Posterior vena cava (tissue), 2 donors: ENCODE measurements at places on chromosomes 3 and 15. TPM values are rescaled to one million over a fixed set of nuclear protein-coding genes. Genes with fewer than 3 reads are reported as not detected.

DNA sequence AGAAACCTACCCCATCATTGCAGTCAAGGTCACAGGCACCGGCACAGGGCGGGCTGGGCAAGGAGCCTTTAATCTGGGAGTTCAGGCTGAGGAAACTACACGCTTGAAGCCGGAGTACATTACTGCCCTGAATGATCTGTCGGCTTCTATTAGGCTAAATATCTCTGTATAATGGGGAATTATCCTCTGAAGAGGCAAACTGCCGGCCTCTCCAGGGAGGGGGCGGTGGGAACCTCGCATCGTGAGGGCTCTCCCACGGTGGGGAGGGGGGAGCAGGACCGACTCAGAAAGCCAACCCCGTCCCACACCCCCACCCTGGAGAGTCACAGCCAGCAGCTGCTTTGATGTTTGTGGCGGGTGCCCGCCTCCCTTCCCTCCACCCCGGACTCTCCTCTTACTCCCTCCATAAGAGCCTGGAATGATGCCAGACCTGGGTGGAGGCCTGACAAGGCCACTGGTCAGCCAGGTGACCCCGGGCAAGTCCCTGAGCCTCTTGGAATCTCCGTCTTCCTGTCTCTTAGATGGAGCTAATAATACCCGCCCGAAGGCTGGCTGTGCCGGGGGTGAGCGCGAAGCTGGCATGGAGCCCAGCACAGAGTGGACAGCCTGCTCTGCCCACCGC is 63.4 kb upstream of the LINGO1 start:
- no peak for DNase-seq

- DNase-seq, result peak; percentile 78
These were observed 73.2 kb downstream of the TLE3 start for GRCh38 chr15:70024521-70024920.

DNA sequence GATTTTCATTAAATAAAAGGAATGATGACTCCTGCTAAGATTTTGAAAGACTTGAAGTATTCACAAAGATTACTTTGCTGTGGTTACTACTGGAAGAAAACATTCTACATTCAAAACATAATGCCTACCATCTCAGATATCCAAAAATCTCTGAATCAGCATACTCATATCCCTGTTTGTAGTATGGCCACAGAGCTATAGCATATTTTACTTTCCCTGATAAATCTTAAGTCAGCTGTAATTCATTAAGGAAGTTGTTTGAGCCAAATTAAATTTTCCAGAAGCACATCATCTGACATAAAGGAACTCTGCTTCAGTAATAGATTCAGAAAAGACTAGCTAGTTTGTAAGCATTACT is 942.0 kb downstream of the ROBO1 start:
- DNase-seq, result no peak

DNA sequence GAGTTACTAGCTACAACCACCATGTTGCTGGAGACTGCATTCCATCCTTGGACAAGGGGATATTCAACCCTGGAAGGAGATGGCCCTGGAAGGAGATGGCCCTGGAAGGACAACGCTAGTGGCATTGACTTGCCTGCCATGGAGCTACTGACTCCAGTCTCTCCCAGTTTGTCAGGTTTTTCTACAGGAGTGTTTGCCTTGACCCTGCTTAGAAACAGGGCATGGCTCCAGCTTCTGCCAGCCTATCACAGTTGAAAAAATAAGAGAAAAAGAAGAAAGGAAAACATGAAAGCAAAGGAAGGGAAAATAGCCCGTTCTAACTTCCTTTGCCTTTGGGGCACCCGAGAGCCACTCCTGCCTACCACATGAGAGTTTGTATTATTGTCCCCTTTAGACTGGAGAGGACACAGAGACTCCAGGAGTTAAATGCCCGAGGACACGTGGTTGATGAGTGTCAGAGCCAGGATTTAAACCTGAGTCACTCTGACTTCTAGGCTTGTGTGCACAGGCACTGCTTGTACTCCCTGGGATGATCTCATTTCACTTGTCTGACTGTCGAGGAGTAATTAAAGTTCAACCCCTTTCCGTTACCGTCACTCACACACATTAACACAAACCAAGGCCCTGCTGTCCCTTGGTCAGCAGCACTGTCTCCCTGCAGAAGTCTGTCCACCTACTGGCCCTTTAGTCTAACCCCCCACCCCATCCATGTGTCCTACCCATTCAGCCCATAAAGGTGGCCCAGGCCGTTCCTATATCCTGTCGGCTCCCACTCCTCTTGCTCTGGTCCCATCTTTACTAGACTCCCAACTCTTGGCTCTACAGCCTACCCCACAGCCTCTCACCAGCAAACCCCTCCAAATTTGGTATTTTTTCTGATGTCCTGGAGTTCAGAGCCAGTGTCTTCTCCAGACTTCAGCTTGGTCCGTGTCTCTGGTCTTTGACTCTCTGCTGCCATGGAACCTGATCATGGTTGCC is 46.1 kb downstream of the C2CD4A start:
- DNase-seq, result no peak

The OIP5 gene
- 0.56 TPM for total RNA-seq

The TNNC1 gene
- 3.5 TPM for total RNA-seq

The PRKAR2A gene
- total RNA-seq, result 69.6 TPM

- DNase-seq, result no peak
These were observed 431.8 kb upstream of the CNTN4 start for GRCh38 chr3:1666865-1667264.

DNA sequence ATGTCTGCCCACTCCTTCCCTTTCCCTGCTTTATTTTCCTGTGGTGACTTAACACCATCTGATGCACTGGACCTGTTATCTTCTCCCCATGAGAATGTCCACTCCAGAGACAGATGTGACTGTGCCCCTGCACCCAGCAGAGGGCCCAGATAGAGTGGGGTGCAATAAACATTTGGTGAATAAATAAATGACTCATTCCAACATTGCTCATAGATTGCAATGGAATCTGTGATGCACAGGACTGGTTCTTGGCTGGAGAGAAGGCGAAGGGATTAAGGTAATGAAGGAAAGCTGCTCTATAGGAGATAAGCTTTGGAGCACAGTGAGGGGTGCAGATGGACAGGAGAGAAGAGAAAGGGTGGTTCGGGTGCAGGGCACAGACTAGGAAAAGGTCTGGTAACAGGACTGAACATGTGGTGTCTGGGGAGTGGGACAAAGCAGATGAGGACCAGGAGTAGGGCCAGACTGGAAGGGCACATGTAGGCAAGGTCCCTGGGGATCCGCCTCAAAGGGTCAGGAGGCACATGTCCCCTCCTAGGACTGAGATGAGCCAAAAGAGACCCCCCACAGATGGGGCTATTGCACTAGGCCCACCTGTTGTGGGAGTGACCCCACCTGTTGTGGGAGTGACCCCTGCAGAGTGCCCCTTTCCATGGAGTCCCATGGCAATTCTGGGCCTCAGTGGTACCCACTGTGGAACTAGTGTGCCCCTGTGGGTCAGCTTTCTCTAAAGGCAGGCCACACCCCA is 17.5 kb upstream of the POC1A start:
- no peak for DNase-seq

DNA sequence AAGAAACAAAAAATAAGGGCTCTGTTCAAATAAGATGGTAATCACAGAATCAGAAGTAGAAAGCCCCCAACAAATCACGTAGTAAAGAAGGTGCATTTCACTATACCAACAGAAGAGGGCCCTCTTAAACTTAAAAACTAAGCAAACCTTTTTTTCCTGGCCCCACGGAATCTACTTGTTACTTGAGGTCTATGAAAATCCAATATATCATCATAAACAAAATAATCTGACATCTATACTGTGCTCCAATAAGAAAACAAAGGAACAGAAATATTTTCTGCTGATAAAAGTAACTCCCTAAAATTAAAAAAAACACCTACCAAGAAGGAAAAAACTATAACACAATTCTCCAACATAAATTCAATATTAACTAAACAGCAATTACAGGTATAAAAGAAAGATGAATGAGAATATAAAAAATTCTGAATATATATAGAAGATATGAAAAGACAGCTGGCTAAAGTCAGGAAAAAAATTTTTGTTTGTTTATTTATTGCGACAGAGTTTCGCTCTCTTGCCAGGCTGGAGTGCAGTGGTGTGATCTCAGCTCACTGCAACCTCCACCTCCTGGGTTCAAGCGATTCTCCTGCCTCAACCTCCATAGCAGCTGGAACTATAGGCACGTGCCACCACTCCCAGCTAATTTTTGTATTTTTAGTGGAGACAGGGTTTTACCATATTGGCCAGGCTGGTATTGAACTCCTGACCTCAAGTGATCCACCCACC is 81.8 kb downstream of the CLASP2 start:
- no peak for DNase-seq

- DNase-seq, result no peak
These were observed 69.4 kb upstream of the LIPC start for GRCh38 chr15:58362262-58362922.

The SLC22A13 gene
- total RNA-seq, result 0.48 TPM

The GADL1 gene
- total RNA-seq, result 2.2 TPM

- DNase-seq, result peak; percentile 81
These were observed 33.4 kb downstream of the CPEB1 start for GRCh38 chr15:82613747-82614146.

The CPLX3 gene
- total RNA-seq, result not detected

DNA sequence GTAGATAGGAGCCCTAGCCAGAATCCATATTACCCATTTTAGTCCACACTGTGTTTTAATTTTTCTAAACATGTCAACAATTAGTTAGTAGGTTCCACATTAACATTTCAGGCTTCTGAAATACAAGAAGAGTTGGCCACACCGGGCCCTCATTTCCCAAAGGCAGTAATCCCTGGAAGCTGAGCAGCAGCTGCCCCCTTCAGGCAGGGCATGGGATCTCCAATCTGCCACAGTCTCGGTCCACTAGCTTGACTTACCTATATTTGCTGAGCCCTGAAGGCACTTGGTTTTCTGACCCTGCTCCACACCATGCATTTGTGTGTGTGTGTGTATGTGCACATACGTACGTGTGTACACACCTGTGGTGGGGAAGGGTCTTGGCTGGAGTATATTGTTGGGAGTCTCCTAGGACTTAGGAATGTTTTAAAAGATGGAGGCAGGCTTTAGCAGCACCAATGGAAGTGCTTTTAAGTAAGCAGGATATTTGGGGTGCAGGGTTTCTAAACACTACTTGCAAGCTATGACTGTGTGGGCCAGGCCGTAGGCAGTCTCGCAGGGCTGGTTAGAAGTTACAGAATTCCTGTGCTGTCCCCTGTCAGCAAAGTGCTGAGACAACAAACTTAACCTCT is 71.2 kb upstream of the SOX14 start:
- no peak for DNase-seq

- peak; percentile 69 for DNase-seq
These were observed 28.3 kb downstream of the MELTF start for GRCh38 chr3:197001106-197001971.

DNA sequence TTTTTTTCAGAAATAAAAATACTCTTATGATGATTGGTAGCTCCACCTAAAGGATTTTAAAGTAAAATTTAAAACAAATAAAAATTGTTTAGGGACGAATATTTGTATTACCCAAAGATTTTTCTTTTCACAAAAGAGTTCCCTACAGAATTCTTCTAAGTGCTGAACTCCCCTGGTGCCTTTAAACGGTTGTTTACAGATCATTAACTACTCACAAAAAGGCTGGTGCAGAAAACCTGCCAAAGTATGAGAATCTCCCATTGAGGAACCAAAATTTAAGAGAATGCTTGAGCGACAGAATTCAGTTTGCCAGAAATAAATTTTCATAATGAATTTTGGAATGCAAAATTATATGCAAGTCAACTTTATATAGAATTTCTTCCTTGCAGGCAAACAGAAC is 497.8 kb upstream of the NR2F2 start:
- no peak for DNase-seq

DNA sequence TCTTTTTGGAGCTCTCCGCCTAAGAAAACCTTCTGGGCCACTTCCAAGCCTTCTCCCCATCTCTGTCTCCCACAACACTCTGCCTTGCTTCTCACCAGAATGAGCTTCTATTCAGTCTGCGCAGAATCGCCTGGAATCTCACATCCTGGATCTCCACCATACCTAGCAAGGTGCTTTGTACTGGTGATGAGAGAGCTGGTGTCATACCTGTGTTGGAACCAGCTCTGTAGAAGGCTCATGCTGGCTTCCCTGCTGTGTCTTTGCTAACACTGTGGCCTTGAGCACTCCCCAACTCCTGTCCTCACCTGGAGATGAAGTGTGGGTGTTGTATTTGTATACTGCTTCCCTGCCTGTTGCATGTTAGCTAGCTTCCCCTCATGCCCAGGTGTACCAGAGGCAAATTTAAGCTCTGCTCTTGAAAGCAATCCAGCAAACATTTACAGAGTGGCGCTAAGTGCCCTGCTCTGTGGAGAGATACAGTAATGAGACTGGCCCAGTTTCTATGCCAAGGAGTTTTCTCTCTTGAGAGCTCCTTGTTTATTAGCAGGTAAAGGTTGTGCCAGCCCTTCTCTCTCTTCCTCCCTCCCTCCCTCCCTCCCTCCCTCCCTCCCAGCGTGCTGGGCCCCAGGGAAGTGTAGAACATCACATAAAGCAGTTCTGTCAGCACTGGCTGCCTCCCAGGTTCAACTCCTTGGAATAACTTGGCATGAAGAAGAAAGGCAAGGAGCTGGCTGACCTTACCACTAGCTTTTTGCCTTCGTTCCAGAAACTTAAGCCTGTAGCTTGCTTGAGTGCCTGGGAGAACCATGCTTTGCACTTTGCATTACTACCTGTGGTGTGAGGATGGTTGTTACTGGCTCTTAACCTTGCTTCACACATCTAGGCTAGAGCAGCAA is 54.9 kb downstream of the TRIM71 start:
- no peak for DNase-seq

- DNase-seq, result no peak
These were observed 59.8 kb upstream of the THSD4 start for GRCh38 chr15:71055461-71055860.

DNA sequence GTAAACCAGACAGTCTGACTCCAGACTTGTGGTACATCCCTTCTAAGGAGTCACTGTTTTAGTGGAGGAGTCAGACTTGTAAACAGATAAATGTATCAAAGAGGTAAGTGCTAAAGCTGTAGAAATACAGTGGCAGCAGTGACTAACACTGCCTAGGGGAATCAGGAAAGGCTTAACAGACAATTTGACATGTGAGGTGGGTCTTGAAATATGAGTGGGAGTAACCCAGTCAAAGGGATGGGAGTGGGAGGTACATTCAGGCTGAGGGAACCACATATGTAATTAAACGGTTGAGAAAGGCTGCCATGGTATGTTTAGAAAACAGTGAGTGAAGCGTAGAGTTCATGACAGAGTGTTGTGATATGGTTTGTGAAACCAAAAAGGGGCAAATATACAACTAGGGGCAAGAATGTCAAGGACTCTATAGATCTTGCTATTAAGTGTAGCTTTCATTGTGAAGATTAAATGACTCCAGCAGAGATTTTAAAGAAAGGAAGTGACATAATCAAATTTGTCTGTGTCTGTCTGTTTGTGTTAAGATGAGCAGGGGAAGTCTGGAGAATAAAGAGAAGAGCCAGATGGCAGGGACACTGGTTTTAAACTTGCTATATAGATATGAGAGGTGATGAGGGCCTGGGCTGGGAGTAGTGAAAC is 11.2 kb upstream of the ALCAM start:
- no peak for DNase-seq

- DNase-seq, result no peak
These were observed 74.0 kb downstream of the CHSY1 start for GRCh38 chr15:101177866-101178265.

The LMLN gene
- 7.3 TPM for total RNA-seq

DNA sequence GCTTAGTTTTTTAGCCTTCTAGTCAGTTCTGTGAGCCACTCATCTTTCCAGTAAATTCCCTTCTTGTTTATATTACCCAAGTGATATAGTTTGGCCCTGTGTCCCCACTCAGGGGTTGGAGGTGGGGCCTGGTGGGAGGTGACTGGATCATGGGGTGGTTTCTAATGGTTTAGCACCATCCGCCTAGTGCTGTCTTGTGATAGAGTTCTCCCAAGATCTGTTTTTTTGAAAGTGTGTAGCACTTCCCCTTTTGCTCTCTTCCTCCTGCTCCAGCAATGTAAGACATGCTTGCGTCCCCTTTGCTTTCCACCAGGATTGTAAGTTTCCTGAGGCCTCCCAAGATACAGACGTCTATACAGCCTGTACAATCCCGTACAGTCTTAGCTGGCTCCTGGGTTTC is 53.7 kb upstream of the INO80 start:
- peak; percentile 15 for DNase-seq
